ENCODE measurements at places on chromosomes 11 and 22.

DNA sequence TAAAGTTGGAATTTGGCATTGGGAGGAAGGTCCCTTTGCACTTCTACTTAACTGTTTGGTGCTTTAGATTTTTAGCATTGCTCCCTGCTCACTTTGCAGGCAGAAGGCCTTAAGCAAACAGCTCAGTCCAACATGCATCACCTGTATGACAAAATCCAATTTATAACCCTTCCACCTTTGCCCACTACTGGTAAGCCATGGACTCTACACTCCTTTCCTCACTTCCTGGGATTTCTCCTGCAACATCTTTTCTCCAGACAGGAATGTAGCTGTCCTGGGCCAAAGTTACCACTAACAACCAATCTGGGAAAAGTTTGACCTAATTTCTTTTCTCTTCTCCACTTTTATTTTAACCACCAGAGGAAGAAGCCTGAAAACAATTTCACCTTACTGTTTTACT is 1.8 kb upstream of the OR2D2 start:
- no peak for DNase-seq

DNA sequence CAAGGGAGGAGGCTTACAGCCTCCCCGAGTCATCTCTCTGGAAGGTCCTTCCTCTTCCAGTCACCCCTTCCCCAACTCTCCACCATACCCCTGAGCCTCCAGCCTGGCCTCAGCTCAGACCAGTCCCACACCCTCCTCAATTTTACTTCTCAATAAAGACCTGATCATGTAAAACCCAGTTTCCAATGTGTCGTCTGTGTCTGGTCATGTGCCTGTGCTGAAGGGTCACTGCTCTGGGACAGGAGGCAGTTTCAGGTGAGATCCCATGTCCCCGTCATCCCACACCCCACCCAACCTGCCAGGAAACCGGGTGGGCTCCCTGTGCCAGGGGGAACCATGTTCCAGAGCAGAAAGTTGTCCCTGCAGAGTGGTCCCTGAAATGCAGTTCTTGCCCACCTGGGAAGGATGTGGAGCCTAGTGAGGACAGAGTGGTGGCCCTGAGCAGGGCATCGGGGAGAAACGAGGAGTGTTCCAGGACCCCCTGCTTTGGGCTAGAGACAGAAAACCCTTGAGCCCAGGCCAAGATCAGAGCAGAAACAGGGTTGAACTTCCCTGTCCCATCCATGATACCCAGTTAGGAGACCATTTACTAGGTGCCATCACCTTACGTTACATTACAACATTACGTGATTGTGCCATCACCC is 19.4 kb downstream of the IGLL5 start:
- DNase-seq: no peak

DNA sequence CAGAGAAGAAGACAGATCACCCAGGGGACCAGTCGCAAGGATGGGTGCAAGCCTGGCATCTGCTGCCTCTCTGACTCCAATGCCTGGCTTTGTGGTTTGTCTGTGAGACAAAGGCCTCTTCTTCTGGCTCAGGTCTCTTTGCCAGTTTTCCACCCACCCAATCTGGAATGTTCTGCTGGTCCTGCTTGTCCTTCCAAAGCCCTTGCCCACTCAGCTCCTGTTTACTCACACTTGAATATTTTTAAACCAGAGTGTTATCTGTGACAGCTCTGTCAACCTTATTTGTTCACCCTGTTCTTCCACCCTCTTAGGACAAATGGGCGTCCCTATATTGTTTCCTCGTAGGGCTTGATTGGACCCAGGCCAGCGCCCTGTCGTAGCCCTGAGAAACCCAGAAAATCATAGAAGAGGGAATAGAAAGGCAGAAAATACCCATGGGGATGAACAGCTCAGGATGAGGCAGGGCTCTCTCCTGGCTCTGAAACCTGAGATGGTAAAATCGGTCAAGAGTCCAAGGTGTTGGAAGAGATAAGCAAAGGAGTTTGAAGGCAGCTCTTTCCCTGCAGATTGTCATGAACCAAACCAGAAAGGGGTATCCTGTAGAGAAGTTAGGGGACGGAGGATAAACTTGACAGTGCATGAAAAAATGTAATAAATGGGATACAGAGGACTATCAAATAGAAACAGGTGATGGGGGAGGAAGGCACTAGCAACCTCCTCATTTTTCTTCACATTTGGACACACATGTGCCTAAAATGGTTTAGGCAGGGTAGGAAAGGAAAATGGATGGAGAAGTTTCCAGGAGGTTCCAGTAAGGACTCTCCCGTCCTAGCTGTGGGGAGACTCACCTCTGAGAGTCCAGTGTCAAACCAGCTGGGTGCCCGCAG is 651 bp downstream of the CRYAB start:
- no peak for DNase-seq

- no peak for DNase-seq
Measured at GRCh38 chr11:48101958-48102357, 114.7 kb upstream of the OR4B1 start.

DNA sequence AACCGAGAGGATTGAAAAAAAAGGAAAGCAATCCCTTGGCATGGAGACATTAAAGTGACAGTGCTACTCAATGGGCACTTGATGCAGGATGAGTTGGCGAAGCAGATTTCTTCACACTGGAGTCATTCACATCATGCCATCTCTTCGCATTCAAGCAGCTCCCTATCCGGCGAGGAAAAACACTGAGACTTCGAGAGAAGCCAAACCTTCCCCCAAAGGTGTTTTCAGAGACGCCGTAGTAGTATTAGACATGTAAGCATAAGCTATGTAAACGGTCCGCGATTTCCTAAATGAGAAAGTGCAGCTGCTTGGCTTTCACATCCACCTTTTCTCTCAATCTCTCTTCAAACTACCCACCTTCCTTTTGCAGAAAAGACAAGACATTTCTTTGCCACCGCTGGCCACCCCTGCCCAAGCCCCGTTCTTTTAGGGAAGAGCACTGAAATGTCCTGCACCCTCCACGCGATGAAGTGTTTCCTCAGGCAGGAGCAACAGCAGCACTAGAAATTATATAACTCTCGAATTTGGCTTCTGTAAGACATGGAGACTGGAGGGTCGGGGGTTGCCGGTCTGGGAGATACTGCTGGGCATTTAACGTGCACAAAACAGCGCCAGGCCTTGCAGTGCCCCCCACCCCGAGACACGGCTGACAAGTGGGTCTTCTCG is at the start of gene DLG2:
TSS of gene DLG2 (minus strand) at position 13 of the 666 bp plus-strand sequence.
- no peak for DNase-seq

DNA sequence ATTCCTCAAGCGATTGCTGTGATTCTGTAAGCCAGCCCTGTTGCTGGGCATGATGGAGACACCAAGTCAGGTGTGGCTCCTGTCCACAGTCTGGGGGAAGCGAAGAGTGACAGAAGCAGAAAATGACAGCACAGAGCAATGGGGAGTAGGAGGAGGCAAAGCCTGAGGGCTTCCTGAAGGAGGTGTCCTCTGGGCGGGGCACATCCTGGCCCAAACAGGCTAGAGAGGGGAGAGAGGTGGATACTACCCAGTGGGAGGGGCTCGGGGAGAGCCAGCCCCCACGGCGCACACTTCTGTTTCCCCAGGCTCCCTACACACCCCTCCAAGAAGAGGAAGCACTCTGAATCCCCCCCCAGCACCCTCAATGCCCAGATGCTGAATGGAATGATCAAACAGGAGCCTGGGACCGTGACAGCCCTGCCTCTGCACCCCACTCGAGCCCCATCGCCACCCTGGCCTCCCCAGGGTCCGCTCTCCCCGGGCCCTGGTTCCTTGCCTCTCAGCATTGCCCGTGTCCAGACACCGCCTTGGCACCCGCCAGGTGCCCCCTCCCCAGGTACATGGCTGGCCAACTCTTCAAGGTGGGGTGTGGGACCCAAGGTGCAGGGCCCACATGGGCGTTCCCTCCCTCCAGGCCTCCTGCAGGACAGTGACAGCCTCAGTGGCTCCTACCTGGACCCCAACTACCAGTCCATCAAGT is 18.9 kb downstream of the MYRF start:
- DNase-seq: no peak

DNA sequence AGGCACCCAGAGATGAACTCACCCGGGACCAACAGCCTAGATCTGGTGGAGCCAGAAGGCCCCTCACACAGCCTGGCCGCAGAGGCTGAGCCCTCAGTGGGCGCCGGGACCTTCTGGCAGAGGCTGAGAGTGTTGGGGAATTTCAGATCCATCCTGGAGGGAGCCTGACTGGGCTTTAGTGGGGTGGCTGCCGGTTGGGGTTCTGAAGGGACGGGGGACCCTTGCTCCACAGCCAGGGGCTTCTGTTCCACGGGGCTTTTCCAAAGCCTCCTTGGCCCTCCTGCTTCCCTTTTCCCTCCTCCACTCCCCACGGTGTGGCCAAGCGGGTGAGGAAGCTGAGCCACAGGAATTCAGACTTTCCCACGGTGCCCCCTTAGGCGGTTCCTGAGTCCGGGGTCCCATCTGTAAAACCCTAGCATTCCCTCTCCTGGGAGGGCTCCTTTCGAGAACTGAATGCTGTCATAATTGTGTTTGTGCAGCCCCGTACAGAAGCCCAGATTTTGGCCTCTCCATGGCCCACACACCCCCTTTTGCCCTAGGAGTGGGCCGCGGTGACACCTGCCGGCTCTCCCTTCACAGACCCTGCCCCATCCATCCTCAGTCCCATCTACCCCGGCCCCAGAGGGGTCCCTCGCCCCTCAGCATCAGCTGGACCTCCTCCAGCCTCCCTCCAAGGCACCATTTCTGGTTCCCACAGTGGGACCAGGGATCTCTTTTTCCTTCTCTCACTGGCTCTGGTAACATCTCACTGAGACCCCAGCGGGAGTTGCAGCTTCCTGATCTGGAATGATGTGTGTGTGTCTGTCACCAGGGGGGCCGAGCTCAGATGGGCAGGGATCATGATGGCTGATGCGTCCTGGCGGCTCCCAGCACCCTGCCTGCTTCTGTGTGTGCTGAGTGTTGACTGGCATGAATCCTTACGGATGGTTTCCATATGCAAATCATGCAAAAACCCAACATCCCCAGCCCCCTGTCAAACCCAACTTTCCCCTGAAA is 1048.4 kb downstream of the TBC1D22A start:
- no peak for DNase-seq

GRCh38 chr22:23062616-23063538 is 7.4 kb upstream of the GNAZ start:
- no peak for DNase-seq

GRCh38 chr22:31945443-31945855 is 1.1 kb downstream of the YWHAH start:
- DNase-seq: no peak

GRCh38 chr11:62127941-62128770 is 4.3 kb downstream of the INCENP start:
- DNase-seq: no peak

- no peak for DNase-seq
Measured at GRCh38 chr22:46165977-46166376, 15.7 kb downstream of the PPARA start.

- no peak for DNase-seq
Measured at GRCh38 chr11:63686926-63687325, 5.6 kb downstream of the RTN3 start.

DNA sequence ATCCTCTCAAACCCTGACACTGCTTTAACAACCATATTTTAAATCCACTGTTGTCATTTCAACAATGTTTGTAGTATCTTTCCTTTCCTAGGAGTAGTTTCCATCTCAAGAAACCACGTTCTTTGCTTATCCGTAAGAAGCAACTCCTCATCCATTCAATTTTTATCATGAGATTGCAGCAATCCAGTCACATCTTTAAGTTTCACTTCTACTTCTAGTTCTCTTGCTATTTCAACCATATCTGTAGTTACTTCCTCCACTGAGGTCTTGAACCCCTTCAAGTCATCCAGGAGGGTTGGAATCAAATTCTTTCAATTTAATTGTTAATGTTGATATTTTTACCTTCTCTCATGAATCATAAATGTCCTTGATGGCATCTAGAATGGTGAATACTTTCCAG is 22.4 kb downstream of the CCDC82 start:
- DNase-seq: no peak

DNA sequence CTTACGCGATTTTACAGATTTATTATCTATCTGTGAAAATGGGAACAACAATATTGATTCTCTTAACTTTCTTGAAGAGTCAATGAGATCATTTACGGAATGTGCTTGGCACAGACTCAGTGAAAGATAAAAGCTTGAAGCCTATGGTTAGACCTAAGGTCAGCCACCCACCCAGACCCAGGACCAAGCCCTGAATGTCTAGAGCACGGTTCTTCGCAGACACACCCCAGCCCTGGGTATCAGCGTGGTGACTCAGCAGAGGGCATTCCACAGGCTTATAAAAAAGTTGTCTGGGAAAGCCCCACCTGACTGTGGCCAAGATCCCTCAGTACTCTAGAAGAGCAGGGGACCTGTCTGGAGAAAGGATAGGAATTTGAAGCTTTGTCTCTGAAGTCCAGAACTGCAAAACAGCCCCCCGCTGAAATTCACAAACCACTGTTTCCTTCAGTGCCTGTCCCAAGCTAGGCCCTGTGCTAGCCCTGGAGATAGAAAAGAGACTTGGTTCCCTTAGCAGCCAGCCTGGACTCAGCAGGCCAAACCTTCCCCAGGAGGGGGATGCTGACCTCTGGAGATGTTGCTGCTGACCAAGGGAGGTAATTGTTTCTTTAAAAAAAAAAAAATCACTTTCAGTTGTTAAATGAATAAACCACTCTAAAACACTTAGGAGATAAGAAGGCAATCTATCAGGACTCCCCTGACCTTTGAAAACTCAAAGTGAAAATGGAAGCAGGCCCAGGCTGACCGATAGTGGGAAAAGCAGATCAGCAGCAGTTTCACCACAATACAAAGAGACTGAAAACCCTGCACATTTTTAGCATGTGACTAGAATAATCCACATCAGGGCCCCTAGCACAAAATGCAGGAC is 114.0 kb downstream of the ABTB2 start:
- no peak for DNase-seq

DNA sequence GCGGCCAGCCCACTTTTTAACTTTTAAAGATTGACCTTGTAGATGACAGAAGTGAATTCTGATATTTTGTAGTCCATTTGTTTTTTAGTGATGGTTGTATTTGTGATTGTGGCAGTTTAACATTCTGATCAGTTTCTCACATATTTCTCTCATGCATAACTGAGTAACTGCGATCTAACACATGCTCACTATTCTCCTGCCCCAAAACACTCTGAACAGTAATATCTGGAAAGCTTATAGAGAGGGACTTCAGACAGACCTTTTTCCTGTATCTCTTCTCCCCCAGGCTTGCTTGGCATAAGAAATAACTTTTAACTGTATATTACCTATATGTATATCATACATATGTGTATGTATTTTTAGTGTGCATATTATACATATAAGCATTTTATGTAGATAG is 37.3 kb upstream of the MYO18B start:
- no peak for DNase-seq

GRCh38 chr11:1807264-1807995 is 27.4 kb upstream of the SYT8 start:
- no peak for DNase-seq

DNA sequence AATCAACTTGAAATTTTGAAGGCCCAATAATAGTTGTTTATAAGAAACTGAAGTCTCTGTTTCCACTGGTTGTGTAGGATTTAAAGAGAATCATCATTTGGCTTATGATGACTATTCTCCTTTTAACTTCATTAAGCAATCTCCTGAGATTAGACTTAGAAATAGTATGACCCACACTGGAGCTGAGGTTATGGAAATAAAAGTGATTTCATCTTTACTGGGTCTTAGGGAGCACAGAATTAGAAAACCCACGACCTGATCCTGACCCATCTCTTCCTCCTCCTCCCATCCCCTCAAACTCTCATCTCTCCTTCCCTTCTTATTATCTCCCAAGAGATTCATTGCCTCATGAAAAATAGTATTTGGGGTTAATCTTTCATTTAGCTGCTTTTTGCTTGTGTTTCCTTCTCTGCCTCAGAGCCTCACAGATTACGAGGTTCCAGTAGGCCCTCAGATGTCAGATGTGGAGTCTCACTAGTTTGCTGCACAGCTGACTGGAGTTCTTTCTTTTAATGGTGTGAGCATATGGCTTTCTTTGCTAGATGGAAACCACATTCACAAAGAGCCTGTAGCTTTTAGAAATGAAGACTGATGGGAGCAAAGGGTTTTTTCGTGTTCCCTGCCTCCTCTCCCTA is 85.0 kb downstream of the ALX4 start:
- DNase-seq: no peak
